ENCODE measurements at places on chromosomes 4 and X.

- no peaks in the 10 kb centered on the region for H3K27me3 ChIP-seq
- no peak for DNase-seq
- H3K4me3 ChIP-seq: no peak overlapping the region
These were observed 30.9 kb downstream of the AR start for GRCh38 chrX:67574696-67575095.

- peaks cover 31% of the 10 kb centered on the region for H3K4me1 ChIP-seq
- peak; percentile 99 for DNase-seq
- no peaks in the 10 kb centered on the region for H3K27me3 ChIP-seq
- H3K4me3 ChIP-seq: peak within 1 kb of the TSS; percentile 80
- peaks cover 8% of the 10 kb centered on the region for H3K36me3 ChIP-seq
These were observed at the start of the genes RWDD4 and TRAPPC11 for GRCh38 chr4:183659029-183659871. Gene RWDD4 (minus strand): TSS chr4:183659185. CDS start chr4:183658952, 233 bp downstream. Gene TRAPPC11 (plus strand): TSS chr4:183659293. CDS start chr4:183663868, 4,575 bp downstream.

- peaks cover 27% of the 10 kb centered on the region for H3K4me1 ChIP-seq
- H3K4me3 ChIP-seq: no peak overlapping the region
- H3K27me3 ChIP-seq: peaks cover 38% of the 10 kb centered on the region
- DNase-seq: peak; percentile 73
These were observed 7.9 kb upstream of the RGS12 start for GRCh38 chr4:3284734-3285557.

DNA sequence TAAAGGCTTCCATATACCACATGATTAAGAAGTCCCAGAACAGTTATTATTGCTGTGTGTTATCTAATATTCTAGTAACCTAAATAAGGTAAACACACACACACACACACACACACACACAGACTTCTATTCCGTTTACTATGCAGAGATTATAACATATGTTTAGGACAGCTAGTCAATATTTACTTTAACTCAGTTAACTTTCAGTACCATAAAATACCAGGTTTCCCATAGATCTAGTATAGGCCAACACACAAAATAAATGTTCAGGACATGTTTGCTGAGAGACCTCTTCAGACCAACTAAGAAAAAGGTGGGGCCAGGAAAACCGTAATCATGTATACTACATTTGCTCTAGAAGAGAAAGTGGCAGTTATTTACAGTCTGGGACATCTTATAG lies 365.5 kb downstream of the KLHL13 start:
- H3K36me3 ChIP-seq: no peaks in the 10 kb centered on the region
- no peak overlapping the region for H3K4me3 ChIP-seq
- no peak overlapping the region for H3K27ac ChIP-seq

- no peak overlapping the region for H3K27ac ChIP-seq
- peaks cover 34% of the 10 kb centered on the region for H3K36me3 ChIP-seq
- no peak overlapping the region for H3K4me3 ChIP-seq
- DNase-seq: no peak
- H3K4me1 ChIP-seq: no peaks in the 10 kb centered on the region
These were observed 43.9 kb downstream of the CC2D2A start for GRCh38 chr4:15513545-15513944.

DNA sequence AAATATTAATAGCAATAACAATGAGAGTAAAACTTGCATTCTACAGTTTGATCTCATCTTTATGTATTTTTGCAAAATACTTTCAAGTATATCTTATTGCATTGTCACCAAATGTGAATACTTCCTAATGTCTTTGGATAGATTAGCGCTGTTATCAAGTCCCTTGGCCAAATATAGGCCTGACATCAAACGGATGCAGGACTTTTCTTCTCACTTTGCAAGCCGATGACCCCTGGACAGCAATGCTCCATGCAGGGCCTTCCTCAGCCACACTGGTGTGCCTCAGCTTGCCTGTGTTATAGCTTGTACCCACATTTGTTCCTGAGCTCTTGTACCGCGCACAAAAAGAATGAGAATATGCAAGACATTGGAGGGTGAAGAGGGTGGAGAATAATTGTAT lies 18.0 kb upstream of the NMU start:
- no peak overlapping the region for H3K4me3 ChIP-seq
- DNase-seq: no peak
- H3K27me3 ChIP-seq: no peaks in the 10 kb centered on the region
- no peak overlapping the region for H3K27ac ChIP-seq
- H3K36me3 ChIP-seq: no peaks in the 10 kb centered on the region
- H3K4me1 ChIP-seq: no peaks in the 10 kb centered on the region

DNA sequence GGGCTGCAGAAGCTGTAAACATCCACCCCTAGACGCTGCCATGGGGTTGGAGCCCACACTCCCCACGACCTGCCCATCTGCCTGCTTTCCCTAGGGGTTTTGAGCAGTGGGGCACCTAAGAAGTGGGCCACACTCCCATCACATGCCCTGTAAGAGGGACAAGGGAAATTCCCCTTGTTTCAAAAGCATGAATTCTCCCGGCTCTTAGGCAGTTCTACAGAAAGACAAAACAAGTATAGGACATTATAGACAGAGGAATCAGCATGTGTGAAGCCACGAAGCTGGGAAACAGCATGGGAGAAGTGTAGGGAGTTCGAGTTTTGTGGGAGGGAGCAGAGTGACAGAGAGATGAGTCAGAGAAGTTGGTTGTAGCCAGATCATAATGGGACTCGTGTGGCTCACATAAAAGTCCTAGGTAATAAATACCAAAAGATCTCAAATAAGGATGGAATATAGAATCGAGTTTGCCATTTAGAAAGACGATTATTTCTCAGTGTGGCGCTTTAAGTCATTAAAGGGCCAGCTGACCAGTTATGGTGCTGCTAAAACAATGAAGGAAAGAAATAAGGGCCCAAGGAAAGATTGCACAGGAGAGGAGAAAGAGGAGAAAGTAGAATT lies 23.9 kb downstream of the APOO start:
- H3K36me3 ChIP-seq: no peaks in the 10 kb centered on the region
- H3K4me3 ChIP-seq: no peak overlapping the region
- no peak for DNase-seq
- H3K27me3 ChIP-seq: no peaks in the 10 kb centered on the region

DNA sequence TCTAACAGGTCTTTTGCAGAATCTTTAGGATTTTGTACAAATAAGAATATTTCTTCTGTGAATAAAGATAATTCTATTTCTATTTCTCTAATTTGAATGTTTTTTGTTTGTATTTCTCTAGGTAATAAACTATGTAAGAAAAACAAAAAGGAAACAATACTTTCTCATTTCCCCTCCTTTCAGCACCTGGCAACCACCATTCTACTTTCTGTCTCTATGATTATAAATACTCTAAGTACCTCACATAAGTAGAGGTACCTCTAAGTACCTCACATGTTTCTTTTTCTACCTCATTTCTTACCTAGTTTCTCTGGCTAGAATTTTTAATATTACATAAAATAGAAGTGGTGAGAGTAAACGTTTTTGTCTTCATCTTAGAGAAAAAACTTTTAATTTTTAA lies 550.0 kb downstream of the EPHA5 start:
- no peaks in the 10 kb centered on the region for H3K4me1 ChIP-seq
- H3K4me3 ChIP-seq: no peak overlapping the region
- no peaks in the 10 kb centered on the region for H3K36me3 ChIP-seq
- no peak for DNase-seq
- no peaks in the 10 kb centered on the region for H3K27me3 ChIP-seq

DNA sequence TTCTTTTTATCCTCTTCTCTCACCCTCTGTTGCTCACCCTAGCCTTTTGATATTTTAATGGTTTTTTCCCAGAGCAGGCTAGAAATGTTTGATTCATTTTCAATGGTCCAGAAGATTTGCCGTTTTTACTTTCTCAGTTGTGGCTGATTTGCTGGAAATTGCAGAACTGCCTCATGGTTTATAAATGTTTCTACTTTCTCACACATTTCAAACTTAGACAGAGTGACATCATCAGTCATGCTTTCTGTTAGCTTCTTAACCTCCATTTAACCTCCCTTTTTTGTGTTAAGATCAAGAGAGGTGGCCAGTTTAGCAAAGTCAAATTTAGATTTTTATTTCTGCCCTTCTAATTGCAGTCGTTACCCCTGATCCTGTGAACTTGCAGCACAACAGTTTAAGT lies 8.7 kb downstream of the RXFP1 start:
- H3K27ac ChIP-seq: no peak overlapping the region
- H3K4me3 ChIP-seq: no peak overlapping the region
- no peaks in the 10 kb centered on the region for H3K27me3 ChIP-seq
- no peaks in the 10 kb centered on the region for H3K4me1 ChIP-seq
- no peak for DNase-seq

GRCh38 chr4:177441803-177442622 lies at the start of gene AGA:
Gene AGA (minus strand): TSS chr4:177442437. CDS start chr4:177442375, 62 bp downstream.
- H3K27me3 ChIP-seq: no peaks in the 10 kb centered on the region
- peaks cover 15% of the 10 kb centered on the region for H3K36me3 ChIP-seq
- peak; percentile 98 for DNase-seq
- peaks cover 17% of the 10 kb centered on the region for H3K4me1 ChIP-seq

- no peak for DNase-seq
- peaks cover 68% of the 10 kb centered on the region for H3K27me3 ChIP-seq
- no peaks in the 10 kb centered on the region for H3K36me3 ChIP-seq
- no peak overlapping the region for H3K4me3 ChIP-seq
- H3K4me1 ChIP-seq: peaks cover 51% of the 10 kb centered on the region
- H3K27ac ChIP-seq: no peak overlapping the region
These were observed 32.7 kb downstream of the CPLX1 start for GRCh38 chr4:793093-793861.

DNA sequence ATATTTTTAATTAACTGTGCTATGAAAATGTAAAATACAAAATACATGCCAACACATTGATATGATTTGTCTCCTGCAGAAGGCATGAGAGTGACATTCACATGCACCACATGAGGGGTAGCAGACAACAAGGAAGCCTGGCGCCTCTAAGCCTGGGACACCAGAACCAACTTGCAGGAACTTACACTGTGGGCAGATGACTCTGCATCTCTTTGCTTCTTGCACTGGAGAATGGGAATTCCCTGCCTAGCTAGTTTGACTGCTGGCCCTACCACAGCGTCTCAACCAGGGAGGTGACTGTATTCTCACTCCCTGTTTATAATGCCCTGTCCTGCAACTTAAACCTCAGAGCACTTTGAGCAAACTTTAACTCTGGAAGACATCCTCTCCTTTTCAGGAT lies 40.5 kb downstream of the PAGE2 start:
- H3K36me3 ChIP-seq: no peaks in the 10 kb centered on the region
- no peaks in the 10 kb centered on the region for H3K4me1 ChIP-seq
- no peak overlapping the region for H3K27ac ChIP-seq
- H3K27me3 ChIP-seq: no peaks in the 10 kb centered on the region
- DNase-seq: no peak
- H3K4me3 ChIP-seq: no peak overlapping the region

DNA sequence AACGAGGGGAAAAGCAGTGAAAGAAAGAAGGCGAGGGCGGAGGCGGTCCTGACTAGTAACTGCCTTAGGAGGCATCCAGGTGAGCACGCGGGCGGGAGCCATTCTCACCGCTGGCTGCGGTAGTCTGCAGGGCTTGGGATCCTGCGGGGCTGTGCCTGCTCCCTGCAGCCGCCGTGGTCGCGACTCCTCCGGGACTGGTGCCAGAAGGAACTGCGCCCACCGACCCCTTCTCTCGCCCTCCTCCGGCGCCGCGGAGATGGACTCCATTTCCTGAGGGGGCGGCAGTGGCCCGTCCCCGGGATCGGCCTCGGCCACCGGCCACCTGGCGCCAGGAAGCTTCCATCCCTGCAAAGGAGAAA lies 543 bp downstream of the NFXL1 start:
- peaks cover 20% of the 10 kb centered on the region for H3K4me1 ChIP-seq
- no peaks in the 10 kb centered on the region for H3K27me3 ChIP-seq
- H3K4me3 ChIP-seq: peak overlapping the region; percentile 80
- H3K36me3 ChIP-seq: peaks cover 10% of the 10 kb centered on the region
- DNase-seq: peak; percentile 79

GRCh38 chr4:174461466-174462106 lies 60.7 kb downstream of the HPGD start:
- no peak overlapping the region for H3K4me3 ChIP-seq
- peaks cover 11% of the 10 kb centered on the region for H3K4me1 ChIP-seq
- H3K27me3 ChIP-seq: no peaks in the 10 kb centered on the region

- no peak overlapping the region for H3K27ac ChIP-seq
- no peaks in the 10 kb centered on the region for H3K36me3 ChIP-seq
- no peaks in the 10 kb centered on the region for H3K27me3 ChIP-seq
- H3K4me3 ChIP-seq: no peak overlapping the region
- H3K4me1 ChIP-seq: peaks cover 4% of the 10 kb centered on the region
These were observed 29.6 kb upstream of the CHRNA9 start for GRCh38 chr4:40305328-40306170.

DNA sequence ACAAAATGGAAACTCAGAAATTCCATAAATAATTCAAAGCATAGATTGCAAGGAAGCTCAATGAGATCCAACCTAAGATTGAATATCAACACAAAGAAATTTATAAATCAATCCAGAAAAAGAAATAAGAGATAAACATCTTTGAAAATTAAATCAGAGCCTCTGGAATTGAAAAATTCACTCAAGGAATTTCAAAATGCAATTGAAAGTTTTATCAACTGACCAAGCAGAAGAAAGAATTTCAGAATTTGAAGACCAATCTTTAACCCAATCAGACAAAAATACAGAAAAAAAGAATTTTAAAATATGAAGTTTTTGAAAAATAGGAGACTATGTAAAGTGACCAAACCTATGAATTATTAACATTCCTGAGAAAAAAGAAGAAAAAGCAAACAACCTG lies 134.1 kb downstream of the GASK1B start:
- H3K36me3 ChIP-seq: no peaks in the 10 kb centered on the region
- H3K27ac ChIP-seq: no peak overlapping the region
- H3K27me3 ChIP-seq: no peaks in the 10 kb centered on the region
- no peak for DNase-seq
- no peak overlapping the region for H3K4me3 ChIP-seq

DNA sequence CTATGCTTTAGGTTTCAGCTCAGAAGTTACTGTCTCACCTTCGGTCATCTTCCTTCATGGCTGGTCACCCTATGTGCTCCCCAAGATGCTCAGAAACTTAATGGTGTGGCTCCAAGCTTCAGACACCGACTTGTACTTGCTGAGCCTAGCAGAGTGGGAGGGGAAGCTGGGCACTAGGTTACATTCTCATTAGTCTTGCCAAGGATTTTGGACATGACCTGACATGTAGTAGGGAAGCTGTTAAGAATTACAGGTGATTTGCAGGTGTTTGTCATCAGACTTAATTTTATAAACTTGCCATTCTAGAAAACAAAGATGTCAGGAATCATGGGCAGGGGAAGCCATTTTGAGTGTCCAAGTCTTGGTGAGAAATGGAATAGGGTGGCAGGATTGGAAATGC lies 72.4 kb downstream of the CCNG2 start:
- H3K27ac ChIP-seq: no peak overlapping the region
- H3K36me3 ChIP-seq: no peaks in the 10 kb centered on the region

- no peak for DNase-seq
- H3K36me3 ChIP-seq: no peaks in the 10 kb centered on the region
- H3K4me1 ChIP-seq: peaks cover 46% of the 10 kb centered on the region
- no peaks in the 10 kb centered on the region for H3K27me3 ChIP-seq
- no peak overlapping the region for H3K27ac ChIP-seq
These were observed 233.5 kb upstream of the PGRMC2 start for GRCh38 chr4:128521156-128521555.

GRCh38 chr4:184897895-184898294 lies 72.1 kb upstream of the ACSL1 start:
- H3K4me3 ChIP-seq: no peak overlapping the region
- H3K36me3 ChIP-seq: no peaks in the 10 kb centered on the region
